ENCODE measurements at places on chromosomes 2 and 18.
A peak's percentile ranks its signal among the peaks of the same experiment; 100 is the strongest.

DNA sequence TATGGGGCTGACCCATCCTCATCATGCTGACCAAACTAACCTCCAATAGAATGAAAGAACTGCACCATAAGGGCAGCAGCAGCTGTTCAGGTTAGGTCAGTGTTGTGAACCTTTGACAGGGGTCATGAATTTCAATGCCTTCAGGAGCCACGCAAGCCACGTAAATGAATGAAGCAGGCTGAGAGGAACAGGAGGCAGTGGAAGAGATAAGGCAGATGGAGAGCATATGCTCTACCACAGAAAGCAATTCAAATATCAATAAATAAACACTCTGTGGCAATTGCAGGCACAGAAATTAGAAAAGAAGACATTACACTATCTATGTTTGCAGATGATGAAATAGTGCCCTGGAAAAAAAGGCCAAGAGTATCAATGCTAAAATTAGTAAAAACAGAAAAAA is 56.3 kb downstream of the SCG2 start:
- DNase-seq = peak; percentile 31

DNA sequence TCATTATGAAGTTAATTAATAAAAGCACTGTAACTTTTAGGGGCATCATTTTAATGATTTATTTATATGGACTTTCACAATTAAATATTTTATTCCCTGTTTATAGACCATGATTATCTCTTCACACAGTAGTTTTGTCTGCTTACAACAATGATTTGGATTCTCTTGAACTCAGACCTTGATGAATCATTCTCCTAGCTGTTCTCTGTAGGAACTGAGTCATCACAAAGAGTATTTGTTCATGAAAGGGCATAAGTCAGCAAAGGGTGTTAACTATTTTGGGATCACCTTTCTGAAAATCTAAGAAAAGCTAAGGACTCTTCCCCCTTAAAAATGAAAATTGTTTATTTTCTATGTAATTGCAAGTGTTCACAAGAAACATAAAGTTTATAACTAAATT is 461.1 kb upstream of the UBE2E3 start:
- DNase-seq = peak; percentile 84

DNA sequence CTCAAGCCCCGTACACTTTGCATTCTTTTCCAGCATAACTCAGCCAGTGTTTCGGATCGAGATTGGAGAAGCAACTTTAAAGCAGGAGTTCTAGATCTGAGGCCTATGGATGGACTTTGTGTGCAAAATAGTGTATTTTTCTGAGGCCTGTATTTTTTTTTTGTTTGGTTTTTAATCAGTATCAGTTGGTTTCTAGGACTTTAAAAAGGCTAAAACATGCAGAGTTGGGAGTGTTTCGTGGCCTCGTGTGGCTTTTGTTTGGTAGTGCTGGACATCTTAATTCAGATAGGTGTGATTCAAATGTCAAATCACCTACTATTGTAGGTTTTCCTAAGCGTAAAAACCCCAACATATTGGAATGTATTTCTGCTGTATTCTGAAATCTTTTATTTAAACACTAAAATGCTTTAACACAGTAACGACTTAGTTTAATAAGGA is 282 bp upstream of the PUS10 start:
- peak; percentile 45 for DNase-seq

GRCh38 chr2:20758997-20759396 is 63.9 kb downstream of the LDAH start:
- DNase-seq = no peak

DNA sequence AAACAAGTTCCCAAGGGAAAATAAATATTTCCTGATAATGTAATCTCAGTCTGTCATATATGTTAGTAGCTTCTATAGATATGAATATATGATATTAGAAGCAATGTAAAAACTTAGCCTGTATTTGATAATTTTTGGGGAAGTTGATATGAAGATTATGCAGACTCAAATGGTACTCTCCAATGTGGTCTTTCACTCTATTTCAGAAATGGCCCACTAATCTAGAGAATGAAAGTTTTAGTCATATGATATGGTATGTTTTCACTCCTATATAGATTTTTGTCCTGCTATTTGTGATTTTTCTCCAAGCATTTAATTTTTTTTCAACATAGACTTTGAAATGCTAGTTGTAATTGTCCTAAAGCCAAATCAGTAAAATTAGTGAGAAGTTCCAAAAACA is 236.7 kb upstream of the BOD1L2 start:
- no peak for DNase-seq

DNA sequence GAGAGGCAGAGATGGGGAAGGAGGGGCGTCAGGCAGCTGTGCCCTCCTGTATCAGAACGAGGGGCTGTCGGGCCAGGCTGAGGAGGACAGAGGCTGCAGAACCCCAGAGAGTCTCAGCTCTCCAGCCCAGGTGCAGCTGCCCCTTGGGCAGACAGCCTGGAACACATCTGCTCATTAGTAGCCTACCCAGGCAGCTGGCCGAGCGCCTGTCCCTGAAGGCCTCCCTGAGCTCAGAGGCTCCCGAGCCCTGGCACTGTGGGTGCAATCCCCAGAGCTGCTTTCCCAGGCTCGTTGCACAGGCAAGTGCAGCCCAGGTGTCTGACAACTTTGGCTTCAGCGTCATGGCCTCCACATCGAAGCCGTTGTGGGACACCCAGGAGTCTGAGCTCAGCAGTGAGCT is 13.1 kb upstream of the TMEM185B start:
- DNase-seq = no peak

- DNase-seq = no peak
Observed at GRCh38 chr2:15642011-15642814, 50.5 kb downstream of the DDX1 start.

DNA sequence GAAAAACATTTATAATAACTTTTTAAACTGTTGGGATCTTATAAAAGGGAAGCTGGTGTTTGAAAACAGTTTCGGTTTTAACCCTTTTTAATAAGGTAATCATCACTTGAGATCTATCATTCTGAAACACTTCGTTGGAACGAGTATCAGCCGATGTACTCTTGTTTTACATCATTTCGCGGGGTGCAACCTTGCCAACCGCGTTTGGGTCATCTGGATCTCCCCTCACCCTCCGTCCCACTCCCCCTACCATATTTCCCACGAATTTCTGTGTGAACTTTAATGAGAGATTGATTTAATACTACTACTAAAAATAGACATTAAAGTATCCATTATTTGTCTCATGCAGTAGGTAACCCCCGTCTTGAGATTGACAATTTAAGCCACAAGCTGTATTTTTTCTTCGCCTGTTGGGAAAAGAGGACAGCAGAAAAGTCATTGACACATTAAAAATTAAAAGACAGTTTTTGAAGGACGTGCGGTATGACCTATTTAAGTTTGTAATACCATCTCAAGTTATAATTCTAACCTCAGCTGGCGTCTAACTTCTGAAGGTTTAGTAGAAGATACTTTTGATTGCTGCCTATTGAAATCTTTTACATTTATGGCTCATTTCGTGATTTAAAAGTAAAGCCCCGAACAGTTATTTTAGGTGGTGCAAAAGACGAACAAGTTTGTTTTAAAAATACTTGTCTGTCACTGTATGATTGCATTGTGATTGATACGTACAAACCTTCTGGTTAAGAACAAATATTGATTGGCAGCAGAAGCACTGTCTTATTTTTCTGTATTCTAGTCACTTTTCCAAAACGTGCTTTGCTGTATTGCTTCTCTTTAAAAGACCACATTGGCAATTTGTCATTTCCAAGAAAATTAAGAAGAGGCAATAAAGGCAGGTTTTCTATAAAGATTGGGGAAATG is 1.5 kb downstream of the CREB1 start:
- DNase-seq = peak; percentile 34

- DNase-seq = no peak
Observed at GRCh38 chr2:104871649-104871971, 17.7 kb downstream of the POU3F3 start.

GRCh38 chr2:132896073-132896472 is 226.1 kb upstream of the LYPD1 start:
- DNase-seq = no peak

DNA sequence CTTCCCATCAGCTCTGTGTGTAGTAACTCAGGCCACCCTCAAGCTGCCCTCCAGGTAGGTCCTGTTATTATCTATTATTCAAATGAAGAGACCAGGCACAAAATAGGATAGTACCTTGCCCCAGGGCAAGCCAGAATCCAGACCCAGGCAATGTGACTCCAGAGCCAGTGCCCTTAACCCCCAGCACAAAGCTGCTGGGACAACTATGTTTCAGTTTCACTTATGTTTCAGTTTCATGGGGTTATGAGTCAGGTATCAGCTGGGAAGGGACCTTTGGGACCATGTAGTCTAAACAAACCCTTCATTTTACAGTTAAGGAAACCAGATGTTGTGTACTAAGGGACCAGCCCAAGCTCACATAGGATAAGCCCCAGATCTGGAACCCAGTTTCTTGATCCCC is 10.0 kb downstream of the HK2 start:
- DNase-seq = peak; percentile 96

DNA sequence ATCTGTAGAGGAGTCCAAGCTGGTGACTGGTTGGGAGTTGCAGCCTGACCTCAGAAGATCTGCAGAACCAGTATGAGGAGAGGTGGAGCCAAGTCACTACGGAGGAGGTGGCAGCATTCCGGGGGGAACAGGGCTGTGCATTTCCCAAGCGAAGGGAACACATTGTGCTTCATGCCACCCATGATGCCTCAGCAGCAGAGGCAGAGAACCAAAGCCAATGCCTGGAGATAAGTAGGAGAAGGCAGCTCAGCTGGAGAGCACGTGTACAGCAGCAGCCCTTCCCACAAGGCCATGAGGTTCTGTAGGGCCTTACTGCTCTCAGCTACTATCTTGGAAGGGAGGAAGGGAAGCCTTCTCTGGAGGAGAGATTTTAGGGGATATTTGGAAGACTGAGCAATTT is 67.2 kb upstream of the LRPPRC start:
- DNase-seq = no peak

DNA sequence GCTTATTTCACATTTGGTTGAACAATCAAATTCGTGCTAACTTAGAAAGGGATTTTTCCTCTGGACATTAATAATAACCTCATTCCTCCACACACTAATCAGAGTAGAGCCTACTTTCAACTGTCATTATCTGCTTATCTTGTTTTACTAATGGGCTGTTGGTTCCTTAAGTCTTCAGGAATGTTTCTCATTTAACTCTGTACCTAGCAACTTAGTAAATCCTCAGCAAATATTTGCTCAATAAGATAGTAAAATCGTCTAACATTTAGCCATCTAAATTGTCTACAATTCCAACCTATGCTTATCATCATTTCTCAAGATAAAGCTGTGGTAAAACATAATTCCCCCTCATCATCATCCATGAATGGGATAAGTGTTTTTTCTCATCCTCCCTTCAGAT is 98.1 kb downstream of the CDH2 start:
- DNase-seq = no peak

Data from fibroblast of mammary gland (primary cell).